Fibroblast of skin of scalp (primary cell): ENCODE measurements at places on chromosomes 11 and 22.

GRCh38 chr22:45451972-45452371 is 38.5 kb downstream of the RIBC2 start:
- no peak for DNase-seq

DNA sequence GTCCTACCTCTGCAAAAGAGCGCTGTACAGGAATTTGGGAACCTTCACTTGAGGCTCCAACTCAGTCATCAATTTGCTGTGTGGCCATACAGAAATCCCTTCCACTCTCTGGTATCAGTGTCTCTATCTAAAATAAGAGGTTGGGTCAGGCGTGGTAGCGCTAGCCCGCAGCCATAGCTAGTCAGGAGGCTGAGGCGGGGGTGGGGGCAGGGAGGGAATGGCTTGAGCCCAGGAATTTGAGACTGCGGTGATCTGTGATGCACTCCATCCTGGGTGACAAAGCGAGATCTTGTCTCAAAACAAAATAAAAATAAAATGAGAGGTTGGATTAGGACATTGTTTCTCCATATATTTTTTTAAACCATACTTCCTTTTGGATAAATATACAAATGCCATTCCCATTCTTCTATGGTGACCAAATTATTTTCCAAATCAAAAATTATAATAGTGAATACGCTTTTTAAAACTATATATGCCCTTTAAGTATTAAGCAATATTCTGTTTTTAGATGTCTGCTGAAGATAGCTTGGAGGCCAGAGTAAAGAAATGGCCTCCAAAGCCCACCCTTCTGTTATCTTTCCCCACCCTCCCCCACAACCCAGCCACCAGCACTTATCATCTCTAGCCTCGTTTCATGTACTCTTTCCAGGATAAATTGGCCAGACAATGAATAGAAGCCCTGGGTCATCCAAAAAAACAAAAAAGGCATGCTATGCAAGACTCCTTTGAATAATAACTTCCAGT is 87.2 kb downstream of the PLEKHA7 start:
- DNase-seq = no peak

- no peak for DNase-seq
Measured at GRCh38 chr11:47062736-47063135, 113.9 kb downstream of the ARFGAP2 start.

DNA sequence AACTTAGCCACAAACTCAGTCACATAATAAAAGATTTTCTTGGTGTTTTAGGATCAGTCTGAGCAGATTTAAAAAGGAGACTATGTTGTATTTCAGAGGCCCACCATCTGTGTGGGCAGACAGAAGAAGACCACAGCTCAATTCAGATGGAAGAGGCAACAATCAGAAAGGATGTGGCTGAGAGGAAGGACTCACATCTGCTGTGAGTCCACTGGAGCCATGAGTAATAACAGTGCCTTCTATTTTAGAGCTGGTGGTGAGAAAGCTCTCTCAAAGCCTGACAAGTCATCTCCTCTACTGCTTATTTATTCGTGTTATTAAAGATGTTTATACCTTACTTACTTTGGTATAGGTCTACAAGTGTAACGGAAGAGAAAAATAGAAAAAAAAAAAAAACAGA is 357.2 kb downstream of the OPCML start:
- DNase-seq = no peak

DNA sequence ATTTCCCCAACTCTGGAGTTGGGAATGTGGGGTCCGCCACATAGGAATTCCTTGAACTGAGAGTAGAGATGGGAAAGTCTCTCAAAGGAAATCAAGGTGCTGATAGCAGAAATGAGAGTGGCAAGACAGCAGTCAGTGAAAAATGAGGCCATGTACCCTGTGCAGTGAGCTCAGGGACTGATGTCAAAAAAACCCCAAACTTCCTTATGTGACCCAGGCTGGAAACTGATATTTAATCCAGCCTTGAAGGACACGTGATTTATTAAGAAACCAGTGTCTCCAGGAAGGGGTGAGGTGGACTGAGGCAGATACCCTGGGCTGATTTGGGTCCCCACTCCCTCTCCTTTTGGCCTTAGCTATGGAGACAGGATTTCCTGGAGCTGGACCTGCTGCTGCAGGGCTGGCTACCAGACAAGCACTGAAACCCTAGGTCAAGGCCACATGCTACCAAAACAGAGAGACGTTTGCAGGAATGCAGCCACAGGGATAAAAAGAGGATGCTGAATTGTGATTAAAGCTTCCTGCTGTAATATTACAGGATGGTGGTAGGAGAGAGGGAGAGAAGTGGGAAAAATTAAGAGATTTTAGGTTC is 25.3 kb upstream of the FCHSD2 start:
- DNase-seq = no peak

DNA sequence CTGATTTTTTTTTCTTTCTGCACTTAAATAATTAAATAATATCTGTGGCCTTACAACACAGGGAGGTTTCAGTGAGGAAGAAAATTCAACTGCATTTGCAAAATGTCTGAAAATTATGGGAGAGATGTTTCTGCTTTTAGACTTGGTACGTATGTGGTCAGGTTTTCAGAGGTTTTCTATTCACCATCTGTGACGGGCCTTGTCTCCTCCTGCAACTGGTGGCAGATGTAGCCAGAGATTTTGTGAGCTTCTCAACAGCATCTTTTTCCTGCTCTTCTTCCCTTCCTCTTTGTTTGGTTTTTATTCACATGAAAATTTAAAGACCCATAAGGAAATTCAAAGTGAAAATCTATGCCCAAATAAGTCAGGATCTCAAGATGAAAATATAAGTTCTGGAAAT is 38.3 kb downstream of the ZBTB16 start:
- no peak for DNase-seq

DNA sequence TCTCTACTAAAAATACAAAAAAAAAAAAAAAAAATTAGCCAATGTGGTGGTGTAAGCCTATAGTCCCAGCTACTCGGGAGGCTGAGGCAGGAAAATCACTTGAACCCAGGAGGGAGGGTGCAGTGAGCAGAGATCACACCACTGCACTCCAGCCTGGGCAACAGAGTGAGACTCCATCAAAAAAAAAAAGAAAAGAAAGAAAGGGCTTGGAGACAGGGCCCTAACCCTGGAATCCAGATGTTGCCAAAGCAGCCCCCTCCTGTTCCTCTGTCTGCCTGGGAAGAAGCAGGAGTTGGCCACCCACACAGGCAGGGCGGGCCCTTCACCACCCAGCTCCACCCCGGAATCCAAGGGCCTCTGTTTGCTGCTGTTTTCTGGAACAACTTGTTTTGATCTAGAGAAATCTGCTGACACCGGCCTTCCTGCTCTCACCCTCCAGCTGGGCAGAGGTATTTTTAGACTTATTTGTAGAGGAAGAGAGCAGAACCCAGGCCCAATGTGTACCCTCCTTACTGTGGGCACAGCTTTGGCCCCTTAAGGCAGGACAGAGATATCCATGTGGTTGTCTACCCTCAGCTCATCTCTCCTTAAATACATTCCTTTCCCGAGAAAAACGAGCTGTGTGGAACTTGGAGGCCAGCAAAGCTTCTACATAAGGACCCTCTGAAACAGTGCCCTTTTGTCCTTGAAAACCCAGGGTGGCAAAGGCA is 2.7 kb upstream of the NEAT1 start:
- peak; percentile 94 for DNase-seq

DNA sequence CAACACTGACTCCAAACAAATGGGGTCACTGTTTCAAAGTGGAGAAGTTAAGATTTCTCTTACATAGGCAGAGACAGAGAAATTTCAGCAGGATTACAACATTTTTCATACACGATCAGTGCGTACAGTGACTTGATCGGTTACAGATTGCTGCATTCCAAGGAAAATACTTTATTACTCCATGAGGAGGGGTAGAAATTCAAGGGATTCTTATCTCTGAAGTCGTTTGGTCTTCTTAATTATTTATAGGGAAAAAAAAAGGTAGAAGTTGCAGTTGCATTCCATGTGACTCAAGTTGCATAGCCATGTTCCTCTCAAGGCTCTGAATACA is 10.7 kb upstream of the SMIM38 start:
- peak; percentile 79 for DNase-seq

GRCh38 chr22:22600531-22601261 is 41.6 kb upstream of the PRAME start:
- no peak for DNase-seq

GRCh38 chr11:35590412-35590811 is 27.8 kb upstream of the FJX1 start:
- peak; percentile 78 for DNase-seq

- DNase-seq = no peak
Measured at GRCh38 chr11:67126986-67127385, 7.9 kb downstream of the KDM2A start.

GRCh38 chr11:62707277-62707861 is at the start of the genes BSCL2 and GNG3:
Gene BSCL2, minus strand, starts transcription at chr11:62707424. Its CDS starts 229 bp downstream, at chr11:62707195.
Gene GNG3, plus strand, starts transcription at chr11:62707676. Its CDS starts 620 bp downstream, at chr11:62708296.
- no peak for DNase-seq

DNA sequence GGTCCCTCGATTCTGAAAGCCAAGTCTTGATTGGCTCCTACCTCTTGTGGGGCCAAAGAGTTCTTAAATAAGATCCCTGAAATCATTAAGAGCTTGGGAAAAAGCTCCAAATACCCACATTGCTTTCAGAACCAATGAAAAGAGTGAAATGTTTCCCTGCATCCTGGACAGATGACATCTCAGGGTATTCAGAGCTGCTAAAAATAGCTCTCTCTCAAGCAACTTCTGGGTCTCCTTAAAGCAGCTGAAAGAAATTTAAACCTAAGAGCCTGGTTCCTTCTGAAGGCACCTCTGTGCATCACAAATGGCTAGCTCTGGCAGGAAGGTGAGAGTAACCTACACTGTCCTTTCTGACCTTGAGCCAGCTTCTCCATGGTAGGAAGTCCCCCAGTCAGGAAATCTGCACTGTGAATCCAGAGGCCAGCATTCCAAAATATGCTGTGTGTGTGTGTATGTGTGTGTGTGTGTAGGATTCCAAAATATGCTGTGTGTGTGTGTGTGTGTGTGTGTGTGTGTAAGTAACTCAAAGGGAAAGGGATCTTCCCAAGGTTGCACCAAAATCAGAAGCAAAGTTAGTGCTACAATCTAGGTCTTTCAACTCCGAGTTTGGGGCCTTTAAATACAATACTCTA is 50.1 kb downstream of the RELT start:
- peak; percentile 87 for DNase-seq

DNA sequence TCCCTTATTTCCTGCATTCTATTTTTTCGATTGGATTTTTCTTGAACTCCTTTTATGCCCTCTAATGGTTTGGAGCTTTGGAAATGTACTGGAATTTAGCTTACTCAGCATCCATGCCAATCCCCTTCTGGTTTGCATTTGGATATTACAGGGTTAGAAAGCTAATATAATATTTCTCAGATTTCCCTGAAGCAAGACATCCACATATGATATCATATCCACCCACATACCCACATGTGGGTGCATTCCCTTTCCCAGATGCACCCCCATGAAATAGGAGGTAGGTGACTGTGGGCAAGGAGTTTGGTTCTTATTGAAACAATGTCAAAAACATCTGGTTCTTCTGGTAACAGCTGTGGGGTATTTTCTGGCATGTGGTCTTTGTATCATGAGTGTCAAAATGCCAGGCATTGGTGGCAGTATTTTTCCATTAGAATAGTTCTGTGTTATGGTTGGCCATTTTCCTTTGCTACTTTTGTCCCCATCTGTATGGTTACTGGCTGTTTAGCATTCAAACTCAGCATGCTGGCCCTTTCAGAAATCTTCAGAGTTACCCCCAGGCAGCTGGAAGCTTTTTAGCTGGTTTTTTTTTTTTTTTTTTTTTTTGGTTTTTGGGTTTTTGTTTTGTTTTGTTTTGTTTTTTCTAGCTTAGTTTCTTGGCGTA is 32.7 kb upstream of the DDX10 start:
- no peak for DNase-seq

DNA sequence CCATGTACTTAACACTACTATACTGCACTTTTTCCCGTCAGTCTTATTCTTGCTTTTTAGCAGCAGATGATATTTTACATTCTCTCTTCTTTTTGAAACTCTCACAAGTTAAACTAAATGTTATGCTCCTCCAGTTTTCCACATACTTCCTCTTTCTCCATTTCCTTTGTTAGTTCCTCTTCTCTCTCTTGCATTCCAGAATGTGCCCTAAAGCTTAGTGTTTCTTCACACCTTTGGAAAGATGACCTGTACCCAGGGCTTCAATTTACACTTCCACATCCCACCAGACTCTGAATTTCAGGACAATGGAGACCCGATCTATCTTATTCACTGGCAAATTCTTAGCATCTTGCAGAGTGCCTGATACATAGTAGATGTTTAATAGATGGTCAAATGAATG is 51.8 kb downstream of the APIP start:
- DNase-seq = no peak

DNA sequence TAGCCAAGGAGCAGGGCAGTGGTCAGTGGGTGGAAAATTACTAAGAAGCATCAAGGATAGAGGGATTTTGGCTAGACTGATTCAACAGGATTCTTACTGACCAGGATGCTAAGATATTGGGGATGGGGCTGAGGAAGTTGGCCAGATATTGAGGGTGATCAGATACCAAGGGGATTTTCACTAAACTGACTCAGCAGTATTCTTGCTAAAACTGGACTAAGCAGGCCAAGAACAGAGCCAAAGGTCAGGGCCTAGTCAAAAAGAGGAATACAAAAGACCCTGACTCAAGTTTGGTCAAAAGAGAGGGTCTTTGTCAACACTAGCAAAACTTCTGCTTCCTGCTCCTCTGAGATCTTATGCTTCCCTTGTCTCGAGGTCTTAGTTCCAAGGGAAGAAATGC is 38.6 kb upstream of the DEUP1 start:
- DNase-seq = no peak

GRCh38 chr11:57394203-57394965 is 3.9 kb upstream of the PRG2 start:
- DNase-seq = no peak

DNA sequence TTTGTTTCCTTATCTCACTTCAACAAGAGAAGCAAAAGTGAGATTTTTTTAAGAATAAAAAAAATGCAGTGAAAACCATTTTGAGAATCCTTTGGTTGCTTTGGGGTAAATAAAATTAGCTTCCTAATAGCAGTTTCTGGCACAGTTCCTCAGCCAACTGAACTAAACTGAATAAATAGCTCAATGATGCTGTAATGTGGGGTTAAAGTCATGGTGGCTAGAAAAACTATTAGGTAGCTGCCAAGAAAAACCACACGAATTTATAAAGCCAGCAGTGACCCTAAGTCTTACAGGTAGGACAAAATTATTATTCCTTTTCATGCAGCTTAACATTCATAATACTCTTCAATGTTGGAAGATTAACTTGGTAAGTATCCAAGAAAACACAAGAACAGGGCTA is 142.4 kb downstream of the APIP start:
- no peak for DNase-seq

DNA sequence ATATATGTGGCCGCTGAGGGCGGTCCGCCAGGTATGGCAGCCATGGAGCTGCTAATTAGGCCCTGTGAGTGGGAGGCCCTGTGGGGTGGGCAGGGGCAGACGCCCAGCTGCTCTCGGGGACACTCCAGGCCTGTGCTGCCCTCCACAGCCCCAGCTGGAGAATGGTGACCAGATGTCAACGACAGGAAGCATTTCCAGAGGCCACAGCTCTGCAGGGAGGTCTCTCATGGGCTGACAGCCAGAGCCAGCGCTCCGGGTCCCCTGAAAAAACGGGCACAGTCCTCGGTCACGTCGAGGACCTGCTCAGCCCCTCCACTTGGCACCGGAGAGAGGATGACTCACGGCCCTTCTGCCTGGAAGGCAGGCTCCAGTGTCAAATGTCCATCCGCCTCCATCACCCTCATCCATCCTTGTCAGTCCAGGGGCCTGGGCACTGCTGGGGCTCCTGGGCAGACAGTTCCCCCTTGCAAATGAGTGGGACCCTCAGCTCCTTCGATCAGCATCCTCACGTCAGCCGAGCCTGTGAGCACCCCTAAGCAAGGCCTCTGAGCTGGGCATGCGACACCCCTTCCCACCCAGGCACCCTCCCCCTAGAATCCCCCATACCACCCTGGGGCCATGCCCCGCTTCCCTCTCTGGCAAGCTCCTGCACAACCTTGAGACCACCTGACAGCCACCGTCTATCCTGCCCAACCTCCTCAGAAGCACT is 1.9 kb downstream of the BID start:
- no peak for DNase-seq
